Activated CD4-positive, alpha-beta T cell treated with anti-CD3 and anti-CD28 coated beads, Interleukin-2, amount 50 U/mL, for 16 hours (primary cell): ENCODE measurements at places on chromosomes 7 and 10.

GRCh38 chr7:97130417-97131139, 13.1 kb downstream of the SDHAF3 start:
- DNase-seq = no peak

- no peak for DNase-seq
These were observed 162.5 kb upstream of the MALRD1 start for GRCh38 chr10:18886102-18886501.

DNA sequence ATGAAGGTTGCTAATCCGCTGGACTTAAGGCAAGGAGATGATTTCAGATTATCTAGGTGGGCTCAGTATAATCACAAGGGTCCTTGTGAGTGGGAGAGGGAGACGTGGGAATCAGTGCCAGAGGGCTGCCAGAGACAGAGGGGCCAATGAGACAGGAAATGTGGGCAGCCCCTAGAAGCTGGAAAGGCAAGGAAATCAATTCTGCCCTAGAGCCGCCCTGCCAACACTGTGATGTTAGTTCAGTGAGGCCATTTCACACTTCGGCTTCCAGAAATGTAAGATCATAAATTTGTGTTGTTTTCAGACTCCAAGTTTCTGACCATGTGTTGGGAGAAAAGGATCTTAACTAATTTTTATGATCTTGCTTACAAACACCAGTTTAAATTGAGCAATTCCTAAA, 3.6 kb upstream of the GPNMB start:
- DNase-seq = no peak

DNA sequence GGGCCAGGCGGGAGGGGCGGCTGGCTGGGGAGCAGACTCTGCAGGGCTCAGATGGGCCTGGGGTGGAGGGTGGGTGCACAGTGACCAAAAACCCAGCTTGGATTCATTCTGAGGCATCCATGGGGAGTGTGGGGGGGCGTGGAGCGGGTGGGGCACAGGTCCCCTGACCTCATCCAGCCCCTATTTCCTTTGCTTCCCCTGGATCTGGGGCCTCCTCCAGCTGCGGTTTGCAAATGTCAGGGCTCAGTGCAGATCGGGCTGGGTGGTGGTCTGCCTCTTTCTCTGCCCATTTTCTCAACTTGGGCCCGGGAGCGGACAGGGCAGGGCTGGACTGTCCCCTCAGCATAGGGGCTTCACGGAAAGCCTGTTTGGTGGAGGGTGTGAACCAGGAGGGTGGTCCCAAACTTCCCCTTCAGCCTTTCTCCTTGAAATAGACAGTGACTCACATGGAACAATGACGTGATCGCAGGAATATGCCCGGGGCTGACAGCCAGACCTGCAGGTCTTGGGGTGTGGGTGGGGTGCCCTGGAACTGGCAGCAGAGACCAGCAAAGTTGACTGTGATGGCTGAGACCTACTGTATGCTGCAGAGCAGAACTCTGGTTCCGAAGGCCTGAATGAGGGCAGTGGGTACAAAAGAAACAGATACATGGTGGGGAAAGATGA, 72.9 kb upstream of the PODXL start:
- DNase-seq = no peak

DNA sequence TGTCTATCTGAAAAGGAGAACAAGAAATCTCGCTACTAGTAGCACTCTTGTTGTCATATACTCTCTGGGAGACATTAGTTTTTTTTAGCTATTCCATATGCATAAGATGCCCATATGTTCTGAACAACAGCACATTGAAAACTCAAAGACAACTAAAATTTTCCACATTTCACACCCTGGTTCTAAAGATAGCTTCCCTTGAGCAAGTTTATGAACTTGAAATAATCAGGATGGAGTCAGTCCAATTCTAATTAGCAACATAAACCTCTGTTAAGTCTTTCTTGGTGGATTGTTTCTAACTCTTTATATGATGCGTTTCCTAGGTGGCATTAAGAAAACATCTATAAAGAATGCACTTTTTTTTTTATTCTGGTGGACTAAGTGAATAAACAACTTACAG, 1095.3 kb downstream of the GRM8 start:
- no peak for DNase-seq

DNA sequence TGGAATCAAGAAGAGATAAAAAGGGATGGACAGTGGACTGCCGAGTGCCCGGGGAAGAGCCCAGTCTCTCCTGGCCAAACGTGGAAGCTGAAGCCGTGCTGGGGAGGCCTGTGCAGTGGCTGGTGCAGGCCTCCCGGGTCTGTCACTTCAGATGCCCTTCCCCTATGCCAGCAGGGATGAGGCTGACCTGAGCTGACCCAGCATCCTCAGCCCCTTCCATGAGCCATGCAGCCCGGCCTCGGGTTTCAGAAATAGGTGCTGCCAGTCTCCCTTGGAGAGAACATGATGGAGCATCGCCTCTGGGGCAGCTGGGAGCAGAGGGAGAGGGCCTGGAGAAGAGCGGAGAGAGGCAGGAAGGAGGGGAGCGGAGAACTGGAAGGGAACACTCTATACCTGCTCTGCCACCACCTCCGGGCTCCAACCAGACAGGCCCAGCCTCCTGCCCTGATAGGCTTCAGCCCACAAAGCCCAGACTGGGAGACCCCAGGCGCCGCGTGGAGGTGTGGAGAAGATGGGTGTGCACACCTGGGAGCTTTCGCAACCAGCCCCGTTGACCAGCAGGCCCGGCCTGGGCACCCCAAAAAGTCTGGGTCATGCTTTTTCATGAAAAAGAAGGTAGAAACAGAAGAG, 68.6 kb upstream of the PPP2R2D start:
- no peak for DNase-seq

DNA sequence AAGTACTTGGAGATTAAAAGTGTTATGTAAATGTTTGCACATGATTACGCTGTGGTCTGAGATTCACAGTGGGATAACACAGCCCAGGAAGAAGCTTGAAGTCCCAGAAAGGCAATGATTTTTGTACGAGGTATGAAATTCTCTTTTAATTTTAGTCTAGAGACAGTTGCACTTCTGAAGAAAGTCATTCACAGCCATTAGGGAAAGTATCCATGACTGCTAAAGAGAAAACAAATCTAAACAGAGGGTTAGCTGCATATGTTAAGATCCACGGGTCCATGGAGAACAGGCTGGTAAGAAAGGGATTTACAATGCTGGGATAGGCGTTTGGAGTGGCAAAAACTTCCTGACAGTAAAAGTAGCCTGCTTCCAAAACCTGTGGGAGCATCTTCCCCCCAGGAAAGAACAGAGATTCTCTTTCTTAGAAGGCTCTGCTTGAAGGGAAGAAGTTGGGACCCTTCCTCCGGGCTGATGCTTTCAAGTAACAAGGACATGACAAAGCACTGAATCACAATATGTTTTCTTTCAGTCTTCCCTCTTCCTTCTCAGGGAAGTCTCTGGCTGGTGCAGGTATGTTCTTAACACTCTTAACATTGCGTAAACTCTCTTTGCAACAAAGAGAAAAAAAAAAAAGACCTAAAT, 220.8 kb upstream of the CELF2 start:
- DNase-seq = no peak
